ENCODE measurements at places on chromosomes 12 and 14.

GRCh38 chr14:28831126-28831525 lies 64.5 kb downstream of the FOXG1 start:
- no peak for DNase-seq

GRCh38 chr12:56768424-56768823 lies 5.3 kb downstream of the HSD17B6 start:
- DNase-seq: no peak

DNA sequence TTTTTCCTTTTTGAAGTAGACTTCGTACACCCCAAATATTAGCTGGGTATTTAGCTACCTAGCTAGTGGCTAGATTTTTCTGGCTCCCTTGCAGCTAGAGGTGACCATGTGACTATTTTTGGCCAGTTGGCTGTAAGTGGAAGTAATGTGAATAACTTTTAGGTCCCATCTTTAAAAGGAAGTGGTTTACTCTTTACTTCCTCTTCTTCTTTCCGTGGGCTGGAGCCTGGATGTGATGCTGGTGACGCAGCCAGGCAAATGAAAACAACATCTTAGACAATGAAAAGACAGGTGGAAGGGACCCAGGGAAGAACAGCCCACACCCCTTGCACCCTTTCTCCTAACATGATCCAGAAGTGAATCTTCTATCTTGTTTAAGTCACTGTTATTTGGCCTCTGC lies 245.5 kb downstream of the ATP23 start:
- no peak for DNase-seq

GRCh38 chr14:74575936-74576335 lies 36.1 kb downstream of the LTBP2 start:
- no peak for DNase-seq

Data from stimulated activated CD4-positive, alpha-beta T cell treated with anti-CD3 and anti-CD28 coated beads, Interleukin-4, amount 100 ng/mL, for 48 hours (primary cell).